ENCODE measurements at places on chromosomes 2 and 18.

DNA sequence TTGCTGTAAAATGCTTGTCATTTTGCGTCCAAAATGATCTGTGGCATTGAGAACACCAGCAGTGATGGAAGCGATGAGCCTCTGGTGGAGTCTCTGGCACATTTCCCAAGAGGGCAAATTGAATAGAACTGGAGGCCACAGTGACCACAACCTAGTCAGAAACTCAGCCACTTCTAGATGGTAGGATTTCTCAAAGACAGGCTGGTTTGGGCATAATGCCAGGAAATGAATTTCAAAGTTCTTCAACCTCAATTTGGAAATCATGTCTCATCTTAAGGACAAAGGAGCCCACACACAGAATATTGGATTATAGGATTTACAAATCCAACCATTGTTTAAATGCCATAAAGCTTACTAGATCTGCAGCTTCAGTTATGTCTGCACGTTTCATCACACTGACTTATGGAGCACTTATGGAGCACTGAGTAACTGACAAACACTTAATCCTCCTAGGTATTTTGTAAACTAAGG is 132.1 kb downstream of the COL6A3 start:
- no peak for DNase-seq

- DNase-seq: no peak
Measured at GRCh38 chr2:175631245-175631623, 370.8 kb downstream of the LNPK start.

GRCh38 chr18:12068950-12069320 is 24.7 kb upstream of the ANKRD62 start:
- DNase-seq: no peak

- no peak for DNase-seq
Measured at GRCh38 chr2:120809151-120809550, 73.5 kb downstream of the GLI2 start.

GRCh38 chr18:76405681-76406356 is 89.2 kb downstream of the ZNF516 start:
- peak; percentile 63 for DNase-seq

DNA sequence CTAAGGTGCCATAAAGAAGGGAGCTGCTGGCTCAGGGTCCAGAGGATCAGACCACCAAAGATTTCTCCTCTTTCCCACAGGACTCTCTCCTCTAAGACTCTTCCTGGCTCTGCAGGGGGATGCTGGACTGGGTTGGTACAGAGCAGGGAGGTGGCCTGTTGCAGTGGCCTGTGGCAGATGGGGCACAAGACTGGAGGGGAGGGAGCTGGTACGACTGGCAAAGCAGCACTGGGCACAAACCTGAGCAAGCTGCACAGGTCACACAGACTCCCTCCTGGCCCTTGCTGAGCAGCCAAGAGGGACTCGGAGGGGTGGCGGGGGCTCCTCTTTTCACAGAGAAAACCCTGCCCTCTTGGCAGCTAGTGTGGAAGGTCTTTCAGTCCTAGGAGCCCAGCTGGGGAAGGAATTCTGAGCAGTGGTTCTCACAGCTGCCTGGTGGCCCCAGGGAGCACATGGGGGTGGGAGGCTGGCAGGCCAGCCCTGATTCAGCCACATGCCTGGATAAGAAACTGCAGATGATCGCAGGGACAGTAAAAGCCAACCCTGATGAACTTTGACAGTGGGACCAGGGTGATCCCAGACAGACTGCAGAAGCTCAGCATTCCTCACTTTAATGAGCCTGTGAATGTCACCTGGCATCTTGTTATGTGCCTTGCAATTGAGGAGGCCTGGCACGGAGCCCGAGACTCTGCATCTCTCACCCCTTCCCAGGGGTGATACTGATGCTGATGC is 32.5 kb upstream of the ACAA2 start:
- no peak for DNase-seq

GRCh38 chr2:8335801-8336200 is 346.1 kb upstream of the ID2 start:
- DNase-seq: no peak

DNA sequence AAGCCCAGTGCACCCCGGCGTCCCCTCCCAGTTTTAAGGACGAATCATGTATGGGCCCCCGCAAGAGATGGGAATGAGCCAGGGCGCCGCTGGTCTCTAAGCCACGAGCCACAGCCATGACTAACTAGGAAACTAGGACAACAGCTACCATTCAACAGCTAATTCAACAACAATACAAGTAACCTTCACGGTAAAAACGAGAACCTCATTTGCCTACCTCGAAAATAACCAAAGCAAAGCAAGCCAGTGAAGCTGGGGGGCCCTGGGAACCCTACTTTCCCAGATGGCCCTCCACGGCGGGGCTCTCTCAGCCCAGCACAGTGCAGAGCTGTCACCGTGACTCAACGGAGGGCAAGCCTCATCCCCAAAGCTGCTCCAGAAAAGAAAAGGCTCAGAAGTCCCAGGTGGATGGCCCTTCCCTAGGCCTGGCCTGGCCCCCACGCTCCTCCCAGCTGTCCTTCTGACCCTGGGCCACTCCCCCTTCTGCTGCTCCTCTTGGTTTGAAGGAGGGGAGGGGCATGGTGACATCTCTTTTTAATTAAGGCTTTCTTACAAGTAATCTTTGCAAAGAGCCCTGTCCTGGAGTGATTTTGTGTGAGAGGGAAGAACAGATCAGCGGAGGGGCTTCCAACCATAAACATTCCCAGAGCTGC is 126.3 kb downstream of the HDAC4 start:
- peak; percentile 43 for DNase-seq

GRCh38 chr2:45879406-45879805 is 227.9 kb downstream of the PRKCE start:
- DNase-seq: no peak

DNA sequence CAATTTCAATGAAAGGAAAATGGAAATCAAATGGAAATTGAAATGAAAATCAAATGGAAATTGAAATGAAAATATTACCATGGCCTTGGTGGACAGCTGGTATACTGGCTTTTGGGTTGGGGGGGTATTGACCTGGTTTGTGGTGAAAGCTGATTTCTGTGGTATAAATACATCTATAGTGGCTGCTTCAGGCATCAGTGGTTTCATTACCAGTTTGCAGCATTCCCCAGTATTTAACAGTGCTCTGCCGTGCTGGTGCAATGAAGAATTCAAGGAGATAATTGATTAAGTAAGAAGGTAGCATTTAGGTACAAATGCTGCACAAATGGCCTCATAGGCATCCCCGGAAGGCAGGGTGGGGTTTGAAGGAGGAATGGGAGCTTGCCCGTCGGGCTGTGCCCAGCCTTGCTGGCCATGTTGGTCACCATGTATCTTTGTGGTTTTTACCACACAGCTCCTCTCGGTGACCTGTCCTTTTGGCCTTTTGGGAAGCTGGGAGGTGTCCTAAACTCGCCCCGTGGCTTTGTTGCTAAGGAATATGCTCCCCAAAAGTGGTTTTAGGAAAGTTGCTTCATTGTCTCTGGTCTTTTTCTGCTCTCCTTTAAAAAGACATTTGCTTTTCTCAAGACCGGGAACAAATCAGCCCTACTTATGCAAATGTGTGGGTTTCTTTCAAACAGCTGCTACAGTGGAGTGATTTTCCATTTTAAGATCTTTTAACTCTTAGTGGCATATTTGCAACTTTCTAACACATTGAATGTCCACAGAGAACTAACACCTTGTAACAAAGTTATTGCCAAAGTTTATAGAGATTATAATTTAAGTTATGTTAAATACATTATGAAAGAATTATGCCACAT is 28.6 kb downstream of the SNTG2 start:
- DNase-seq: no peak

DNA sequence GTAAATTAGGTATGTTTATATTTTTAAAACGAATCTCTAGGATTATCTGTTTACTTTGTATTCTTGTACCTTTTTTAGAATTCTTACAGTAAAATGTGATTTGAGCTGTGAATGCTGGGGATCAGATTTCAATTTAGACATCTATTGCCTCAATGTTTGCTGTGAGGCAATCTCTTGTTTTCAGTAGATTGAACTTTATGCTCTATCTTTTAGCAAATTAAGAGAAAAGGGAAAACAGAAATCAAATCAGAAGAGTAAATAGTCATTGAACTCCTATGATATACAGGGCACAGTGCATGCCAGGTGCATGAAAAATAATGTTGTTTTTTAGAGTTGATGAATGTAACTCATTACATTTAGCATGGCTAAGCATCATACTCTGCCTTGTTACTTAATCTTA is 39.5 kb downstream of the ZC3H6 start:
- no peak for DNase-seq

- peak; percentile 21 for DNase-seq
Measured at GRCh38 chr2:1742681-1743395, 1.5 kb downstream of the PXDN start.

DNA sequence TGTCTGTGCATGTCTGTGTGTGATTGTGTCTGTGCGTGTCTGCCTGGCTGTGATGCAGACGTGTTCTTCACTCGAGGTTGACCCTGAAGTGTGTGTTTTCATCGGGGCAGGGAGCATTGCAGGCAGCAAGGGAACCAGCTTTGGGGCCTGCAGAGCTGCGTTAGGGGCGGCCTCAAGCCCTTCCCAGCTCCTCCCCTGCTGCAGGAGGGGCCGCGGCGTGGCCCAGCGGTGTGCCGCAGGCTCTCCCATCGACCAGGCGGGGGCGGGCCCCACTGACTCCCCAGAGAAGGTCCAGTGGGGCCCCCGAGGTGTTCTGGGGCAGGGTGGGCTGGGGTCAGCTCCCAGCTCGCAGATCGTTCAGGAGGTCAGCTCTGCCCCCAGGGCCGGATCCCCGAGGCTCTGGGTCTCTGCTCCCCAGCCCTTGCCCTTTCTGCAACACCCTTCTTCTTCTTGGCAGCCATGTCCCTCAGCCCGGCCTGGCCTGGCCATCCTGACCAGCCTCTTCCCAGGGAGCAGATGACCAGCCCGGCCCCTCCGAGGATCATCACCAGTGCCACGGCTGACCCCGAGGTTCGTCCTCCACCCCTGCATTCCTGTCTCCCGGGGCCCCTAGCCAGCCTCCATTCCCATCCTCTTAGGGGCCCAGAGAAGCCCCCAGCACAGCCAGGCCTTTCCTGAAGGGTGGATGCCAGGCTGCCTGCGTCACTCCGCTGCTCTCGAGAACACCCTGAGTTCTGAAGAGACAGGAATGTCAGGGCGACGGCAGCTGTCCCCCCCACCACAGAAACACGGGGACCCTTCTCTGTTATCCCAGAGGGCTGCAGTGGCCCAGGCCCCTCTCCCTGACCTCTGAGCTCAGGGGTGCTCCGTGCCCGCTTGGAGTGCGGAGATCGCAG is 11.1 kb upstream of the KLHL30 start:
- no peak for DNase-seq

DNA sequence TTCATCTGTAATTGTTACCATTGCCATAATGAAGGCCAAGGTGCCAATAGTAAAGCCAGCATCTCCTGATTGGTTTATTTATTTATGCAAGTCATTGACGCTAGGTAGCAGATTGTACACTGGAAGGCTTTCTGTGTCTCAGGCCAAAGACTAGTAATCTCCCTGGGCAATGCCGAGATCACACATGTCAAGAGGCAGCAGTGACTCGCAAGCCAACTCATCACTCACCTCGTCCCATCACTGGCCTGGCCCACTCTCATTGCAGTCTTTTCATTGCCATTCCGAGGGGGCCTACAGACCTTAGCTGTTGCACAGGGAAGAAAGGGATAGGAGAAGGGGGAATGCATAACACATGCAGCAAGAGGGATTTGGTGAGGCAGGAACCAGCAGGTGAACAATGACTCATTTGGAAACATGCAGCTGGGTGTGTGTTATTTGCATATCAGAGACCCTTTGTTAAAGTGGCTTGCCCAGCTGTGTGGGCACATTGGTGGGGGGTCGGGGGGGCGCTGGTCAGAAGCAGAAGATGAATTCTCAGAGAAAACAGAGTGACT is 448.7 kb upstream of the HNRNPA3 start:
- DNase-seq: no peak

DNA sequence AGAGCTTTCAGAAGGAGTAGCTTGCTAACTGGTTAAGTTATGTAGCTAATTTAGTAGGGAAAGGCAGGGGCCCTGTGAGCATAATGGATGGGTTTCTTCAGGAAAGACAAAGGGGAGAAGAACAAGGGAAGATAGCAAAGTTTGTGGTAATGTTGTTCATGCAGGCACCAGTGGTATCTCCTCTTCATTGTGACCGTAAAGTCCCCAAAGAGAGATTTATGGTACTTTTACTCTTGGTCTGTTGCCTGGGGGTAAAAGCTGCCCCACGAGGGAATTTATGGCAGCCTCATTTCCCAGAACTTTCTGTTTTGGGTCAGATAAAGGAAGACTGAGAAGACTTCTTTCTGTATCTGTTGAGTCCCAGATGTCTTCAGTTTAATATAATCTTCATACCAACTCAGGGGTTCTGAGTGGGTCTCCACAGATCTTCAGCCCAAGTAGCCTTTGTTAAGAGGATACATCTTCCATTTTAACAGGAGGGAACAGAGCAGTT is 27.5 kb downstream of the MALT1 start:
- no peak for DNase-seq
